A549 treated with CpdA at 1 μM for 4 hours (cell line): ENCODE measurements at places on chromosomes 4 and X. TPM values are rescaled to one million over a fixed set of nuclear protein-coding genes. Genes with fewer than 3 reads are reported as not detected.

Gene TMEM128
- 10.0 to 12.8 TPM (median 10.9 TPM) in 5 replicates for total RNA-seq

Gene CENPI
- total RNA-seq: 10.3 to 13.5 TPM (median 12.1 TPM) in 5 replicates

Gene SASH3
- total RNA-seq: not detected in 5 replicates

Gene AKAP4
- total RNA-seq: not detected in 5 replicates

Gene SPANXN3
- total RNA-seq: not detected in 5 replicates

Gene KDR
- not detected in 5 replicates for total RNA-seq

Gene GABRG1
- total RNA-seq: not detected in 5 replicates

Gene PNMA5
- not detected in 5 replicates for total RNA-seq

Gene RBMXL3
- not detected in 5 replicates for total RNA-seq

Gene DRD5
- total RNA-seq: not detected in 5 replicates

Gene RAB40A
- not detected in 5 replicates for total RNA-seq
